ENCODE measurements at places on chromosomes 11 and 22.

DNA sequence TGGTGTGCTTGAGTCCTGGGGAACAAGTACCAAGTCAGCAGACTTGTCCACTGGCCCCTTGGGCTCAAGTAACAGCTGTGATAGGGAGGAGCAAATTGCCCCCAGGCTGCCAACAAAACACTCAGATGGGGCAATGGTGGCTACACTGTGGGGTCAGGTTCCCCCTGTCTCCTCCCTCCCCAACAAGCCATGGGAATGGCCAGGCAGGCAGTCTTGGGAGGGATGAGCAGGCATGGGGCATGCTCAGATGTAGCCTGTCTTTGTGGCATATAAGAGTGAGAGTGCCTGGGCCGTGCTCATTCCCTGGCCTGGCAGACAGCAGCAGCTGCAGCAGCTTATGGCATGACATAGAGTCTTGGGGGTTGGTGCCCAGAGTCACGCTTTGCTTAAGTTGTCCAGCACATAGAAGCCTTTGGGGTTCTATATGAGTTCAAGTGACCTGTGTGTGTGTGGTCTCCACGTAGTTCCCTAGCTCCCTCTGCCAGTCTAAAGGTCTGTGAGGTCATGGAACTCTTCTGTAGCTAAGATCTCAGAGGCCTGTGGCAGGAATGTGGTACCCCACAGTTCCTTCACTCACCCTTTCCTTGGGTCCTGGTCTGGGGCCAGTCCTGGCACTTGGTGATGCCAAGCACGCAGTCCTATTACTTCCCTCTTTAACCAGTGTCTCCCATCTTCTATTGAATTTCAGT lies 44.7 kb downstream of the BIRC2 start:
- no peak for DNase-seq

- DNase-seq = no peak
Measured at GRCh38 chr11:79932612-79933011, 491.8 kb upstream of the TENM4 start.

DNA sequence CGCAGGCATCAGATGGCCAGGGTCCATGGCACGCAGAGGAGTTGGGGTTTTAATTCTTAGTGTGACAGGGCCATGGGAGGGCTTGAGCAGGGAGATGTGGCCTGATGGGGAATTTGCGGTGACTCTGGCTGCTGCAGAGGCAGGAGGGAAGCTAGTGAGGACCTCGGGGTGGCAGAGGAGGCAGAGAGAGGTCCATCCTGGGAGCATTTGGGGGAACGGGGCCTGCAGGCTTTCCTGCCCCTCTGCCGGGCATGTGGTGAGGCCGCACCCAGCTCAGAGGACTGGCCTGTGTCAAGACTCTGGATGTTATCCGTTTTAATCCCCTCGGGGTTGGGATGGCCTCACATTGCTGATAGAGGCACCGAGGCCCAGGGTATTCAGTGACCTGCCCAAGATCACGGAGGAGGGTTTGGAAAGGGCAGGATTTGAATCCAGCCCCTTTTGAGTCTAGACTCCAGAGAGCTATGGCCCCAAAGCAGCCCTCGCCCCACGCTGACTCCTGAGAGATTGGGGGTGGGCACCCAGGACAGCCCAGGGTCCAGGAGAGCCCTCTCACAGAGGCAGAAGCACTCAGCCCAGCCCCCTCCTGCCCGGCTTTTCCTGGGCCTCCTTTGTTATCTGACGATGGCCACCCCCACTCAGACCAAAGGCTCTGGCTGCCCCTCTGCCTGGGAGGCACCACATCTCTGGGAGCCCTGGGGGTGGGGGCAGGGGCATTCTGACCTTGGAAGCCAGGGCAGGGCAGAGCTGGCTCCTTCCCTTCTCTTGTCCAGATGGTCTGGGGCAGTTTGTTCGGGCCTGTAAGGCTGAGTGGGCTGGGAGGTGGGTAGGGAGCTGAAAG lies 13.9 kb downstream of the MGAT3 start:
- DNase-seq = no peak

DNA sequence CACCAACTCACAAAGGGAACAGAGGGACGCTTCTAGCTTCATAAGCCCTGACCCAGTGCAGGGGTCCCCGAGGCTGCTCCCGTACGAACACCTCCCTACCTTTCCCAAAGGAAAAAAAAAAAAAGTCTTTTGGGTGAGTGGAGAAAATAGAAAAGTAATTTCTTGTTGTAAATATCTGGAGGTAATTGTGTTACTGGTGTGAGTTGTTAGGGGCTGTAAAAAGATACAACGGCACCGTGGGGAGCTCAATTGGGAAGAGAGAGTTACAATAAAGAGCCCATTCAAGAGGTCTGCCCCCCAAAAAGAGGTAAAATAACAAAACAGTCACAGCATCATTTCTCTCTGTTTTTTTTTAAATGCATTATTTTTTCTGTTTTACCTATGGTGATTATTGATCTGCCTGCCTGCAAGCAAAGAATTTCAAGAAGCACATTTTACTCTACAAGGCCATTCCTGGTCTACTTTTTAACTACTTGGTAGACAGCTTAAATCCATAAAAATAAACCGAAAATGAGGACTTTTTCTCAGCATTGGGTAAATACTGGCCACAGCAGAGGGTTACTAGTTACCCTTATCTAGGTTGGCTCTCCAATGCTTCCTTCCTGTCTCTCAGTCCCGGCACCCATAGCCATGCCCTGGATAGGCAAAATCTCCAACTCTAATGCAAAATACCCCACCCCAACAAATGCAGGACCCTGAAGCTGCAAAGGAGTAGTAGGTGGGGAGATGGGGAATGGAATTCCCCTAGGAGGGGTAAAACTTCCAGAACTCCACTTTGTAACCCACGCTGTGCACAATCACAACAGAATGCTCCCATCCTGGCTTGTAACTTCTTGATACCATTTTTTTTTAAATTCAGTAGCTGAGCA lies 3.1 kb downstream of the PAX6 start:
- no peak for DNase-seq

DNA sequence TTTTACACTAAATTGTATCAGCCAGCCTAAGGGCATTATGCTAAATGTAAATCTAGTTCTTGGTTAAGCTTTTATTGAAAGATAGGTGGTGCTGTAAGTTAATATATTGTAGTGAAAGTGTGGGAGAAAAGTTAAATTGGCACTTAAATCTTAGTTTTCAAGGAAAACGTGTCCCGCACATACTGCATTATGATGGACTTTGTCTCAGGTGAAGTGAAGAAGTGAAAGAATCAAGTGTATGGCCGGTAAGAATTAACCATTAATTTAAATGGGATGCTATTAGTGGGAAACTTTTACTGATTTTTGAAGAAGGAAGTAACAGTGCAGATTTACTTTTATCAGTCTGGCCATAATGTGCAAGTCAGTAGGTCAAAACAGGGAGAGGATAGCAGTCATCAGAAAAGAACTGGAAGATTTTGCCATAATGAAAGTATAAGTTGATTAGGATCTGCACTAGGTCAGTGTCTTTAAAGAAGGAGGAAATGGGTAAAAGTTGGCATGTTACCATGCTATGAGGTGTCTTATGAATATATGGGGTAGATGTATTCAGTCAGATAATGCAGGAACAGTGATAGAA lies 81.6 kb downstream of the PDHX start:
- no peak for DNase-seq

- no peak for DNase-seq
Measured at GRCh38 chr22:49609207-49609876, 218.3 kb downstream of the BRD1 start.

DNA sequence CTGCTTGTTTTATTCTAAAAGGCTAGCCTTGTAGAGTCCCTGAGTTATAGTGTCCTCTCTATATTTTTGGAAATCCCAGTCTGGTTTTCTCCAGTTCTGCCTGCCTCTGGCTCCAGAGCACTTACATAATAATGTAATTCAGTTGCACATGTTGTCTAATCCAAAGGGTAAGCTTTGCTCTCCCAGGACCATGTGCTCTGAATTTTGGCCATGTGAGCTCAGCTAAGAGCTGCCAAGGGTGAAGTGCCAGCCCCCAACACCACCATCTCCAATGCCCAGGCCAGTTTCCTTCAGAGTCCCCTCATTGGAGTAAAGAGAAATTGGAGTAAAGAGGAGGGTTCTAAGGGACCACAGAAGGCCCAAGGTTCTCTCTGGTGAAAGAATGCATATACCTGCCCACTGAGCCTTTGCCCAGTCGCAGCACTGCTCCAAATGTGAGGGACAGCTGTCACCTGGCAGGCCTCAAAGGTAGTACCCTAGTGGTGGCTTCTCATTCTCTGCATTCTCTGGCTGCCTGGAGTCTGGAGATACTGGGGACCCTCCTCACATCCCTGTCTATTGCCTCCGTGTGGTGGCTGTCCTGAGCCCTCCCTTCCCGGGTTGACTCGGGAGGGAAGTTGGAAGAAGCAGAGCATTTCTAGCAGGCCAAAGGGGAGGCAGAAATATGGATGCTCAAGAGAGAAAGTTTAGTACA lies 4.9 kb downstream of the CRY2 start:
- DNase-seq = no peak

DNA sequence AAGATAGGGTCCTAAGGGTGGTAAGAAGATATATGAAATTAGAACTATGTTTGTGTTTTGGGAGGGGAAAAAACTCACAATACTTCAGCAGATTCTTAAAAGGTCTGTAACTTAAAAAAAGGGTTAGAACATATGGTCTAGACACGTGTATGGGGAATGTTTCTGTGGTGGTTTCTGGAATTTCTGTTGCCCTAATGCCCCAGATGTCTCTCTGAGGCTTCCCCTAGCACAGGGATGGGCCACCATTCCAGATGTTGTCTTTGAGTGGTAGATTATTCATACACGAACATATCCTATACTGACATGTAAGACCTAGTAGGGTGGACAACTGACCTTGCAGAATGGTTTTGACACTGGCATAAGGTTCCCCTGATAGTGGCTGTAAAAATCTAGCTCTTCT lies 26.2 kb downstream of the EHF start:
- DNase-seq = no peak

DNA sequence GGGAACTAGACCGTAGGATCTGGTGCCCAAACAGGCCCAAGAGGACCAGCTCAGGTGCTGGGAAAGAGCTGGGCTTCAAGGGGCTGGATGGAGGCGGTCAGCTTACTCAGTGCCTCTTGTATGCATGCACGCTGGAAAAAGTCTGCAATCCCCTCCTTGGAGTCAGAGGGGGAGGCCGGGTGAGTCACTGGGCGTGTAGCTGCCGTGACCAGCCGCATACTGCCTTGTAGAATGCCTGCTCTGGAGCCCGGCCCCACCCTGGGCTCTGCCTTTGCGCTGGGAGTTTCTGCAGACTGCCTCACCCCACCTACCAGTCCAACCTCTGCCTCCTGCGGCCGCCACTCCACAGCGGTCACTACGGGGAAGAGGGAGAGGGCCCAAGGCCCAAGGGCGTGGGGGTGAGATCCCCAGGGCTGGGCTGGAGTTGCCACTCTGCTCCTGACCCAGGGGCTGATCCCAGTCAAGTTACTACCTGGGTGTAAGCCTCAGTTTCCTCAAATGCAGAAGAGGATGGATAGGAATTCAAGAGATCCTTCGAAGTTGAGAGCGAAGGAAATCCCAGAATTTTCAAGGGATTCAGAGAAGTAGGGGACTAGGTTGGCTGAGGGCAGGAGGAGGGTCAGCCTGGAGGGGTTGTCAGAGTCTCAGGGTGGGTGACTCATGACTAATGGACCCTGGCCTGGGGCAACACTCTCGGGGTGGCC lies 4.2 kb downstream of the MRGPRF start:
- DNase-seq = no peak

GRCh38 chr11:126384449-126385070 lies 29.1 kb downstream of the ST3GAL4 start:
- no peak for DNase-seq

GRCh38 chr11:103358251-103358650 lies 249.0 kb downstream of the DYNC2H1 start:
- DNase-seq = no peak

- DNase-seq = no peak
Measured at GRCh38 chr11:130464291-130464812, 15.9 kb downstream of the ADAMTS15 start.

DNA sequence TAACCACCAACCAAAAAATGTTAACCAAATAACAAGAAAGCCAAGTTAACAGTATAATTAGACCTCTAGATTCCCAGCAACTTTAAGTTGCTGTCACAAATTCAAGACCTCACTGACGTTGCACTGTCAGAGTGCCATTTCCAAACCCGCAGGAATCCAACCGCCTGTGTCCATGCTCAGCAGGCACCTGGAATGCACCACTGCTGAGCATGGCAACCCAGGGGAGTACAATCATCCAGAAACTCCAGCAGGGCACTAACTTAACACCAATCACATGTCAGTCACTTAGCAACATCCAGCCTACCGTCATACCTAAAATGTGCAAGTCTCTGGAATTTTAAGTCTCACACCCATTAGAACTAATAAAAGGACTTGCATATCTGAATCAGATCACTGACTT lies 48.8 kb downstream of the SMCO4 start:
- no peak for DNase-seq

DNA sequence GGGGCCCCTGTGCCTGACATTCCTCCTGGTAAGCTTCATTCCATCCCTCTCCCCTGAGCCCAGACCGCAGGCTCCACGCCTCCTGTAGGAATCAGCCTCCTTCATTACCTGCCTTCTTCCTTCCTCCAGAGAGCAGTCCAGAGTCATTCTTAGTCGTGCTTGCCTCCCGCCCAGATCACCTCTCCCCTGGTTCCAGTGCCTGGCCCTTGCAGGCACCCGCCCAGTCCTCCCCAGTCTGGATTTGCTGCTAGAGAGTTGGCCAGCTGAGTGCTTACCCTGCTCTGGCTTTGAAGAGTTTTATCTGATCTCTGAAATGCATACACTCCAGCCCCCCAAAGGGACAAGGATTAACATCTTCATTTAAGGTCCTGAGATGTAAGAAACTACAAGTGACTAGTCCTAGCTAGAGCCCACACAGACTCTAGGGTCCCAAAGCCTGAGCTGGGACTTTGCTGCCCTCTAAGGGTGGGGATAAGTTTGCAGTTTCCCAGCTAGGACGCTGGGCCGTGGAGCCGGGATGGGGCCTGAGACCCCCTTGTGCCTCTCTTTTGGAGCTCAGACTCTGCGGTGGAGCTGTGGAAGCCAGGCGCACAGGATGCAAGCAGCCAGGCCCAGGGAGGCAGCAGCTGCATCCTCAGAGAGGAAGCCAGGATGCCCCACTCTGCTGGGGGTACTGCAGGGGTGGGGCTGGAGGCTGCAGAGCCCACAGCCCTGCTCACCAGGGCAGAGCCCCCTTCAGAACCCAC lies 1.6 kb downstream of the NR1H3 start:
- DNase-seq = no peak
